ENCODE measurements at places on chromosomes 12 and 14.

- DNase-seq, result no peak
Observed at GRCh38 chr12:110351119-110351518, 52.4 kb downstream of the ANAPC7 start.

GRCh38 chr14:100159865-100160533 lies 554 bp upstream of the DEGS2 start:
- no peak for DNase-seq

- no peak for DNase-seq
Observed at GRCh38 chr12:6332459-6332858, 9.4 kb downstream of the TNFRSF1A start.

DNA sequence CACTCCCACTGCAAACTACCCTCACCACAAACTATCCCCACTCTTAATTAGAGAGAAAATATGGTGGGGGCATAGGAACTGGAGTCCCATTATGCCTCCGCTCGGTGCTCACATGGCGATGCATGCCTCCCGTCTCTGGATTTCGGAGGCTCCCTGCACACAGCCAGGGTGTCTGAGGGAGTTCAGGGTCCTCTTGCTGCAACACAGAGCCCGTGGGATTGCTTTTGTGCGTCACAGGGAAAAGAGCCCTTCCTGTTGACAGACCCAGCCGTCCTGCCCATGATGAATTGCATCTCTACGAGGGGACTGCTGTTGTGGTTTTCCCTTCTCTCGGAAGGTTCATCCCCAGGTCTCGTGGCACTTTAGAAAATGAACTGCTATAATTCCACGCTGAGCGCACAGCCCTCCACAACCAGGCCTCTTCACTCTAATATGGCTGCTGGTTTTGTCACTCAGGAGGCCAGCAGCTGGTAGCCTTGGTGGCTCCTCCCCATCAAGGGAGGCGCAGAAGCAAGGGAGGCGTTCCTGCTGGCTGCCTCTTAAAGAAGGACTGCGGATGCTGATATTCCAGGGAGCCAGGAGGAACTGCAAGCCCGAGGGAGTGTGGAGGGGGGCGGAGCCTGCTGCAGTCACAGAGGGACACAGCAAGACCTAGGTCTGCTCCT lies 158.0 kb downstream of the KCNA5 start:
- DNase-seq, result no peak

- DNase-seq, result no peak
Observed at GRCh38 chr14:59507063-59507751, 22.9 kb downstream of the JKAMP start.

All from stimulated activated CD4-positive, alpha-beta T cell treated with anti-CD3 and anti-CD28 coated beads, TNF-alpha, amount 100 ng/mL, for 1 hour (primary cell).